ENCODE measurements at places on chromosomes 1 and 21.

DNA sequence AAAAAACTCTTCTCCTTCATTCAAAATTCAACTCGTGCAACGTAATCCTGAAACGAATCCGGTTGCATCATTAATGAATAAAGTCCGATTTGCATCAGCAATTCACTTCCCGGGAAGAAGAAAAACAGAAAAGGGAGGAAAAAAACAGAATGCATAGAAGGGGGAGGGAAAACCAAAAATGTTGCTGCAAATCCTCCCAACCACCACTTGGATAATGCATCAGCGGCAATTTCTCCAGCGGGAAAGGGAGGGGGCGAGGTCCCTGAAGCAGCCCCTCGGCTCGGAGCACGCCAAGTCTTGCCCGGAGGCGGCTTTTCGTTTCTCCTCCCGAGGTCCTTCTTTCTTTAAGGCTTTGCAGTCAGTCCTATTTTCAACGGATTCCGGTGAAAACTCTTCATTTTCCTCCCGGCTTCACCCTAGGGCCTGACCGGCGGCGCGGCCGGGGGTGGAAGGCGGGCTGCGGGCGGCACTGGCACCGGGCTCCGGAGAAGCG is 723 bp downstream of the CDC42BPA start:
- DNase-seq, result peak; percentile 39

GRCh38 chr1:81548918-81549587 is 251.7 kb upstream of the ADGRL2 start:
- DNase-seq, result no peak

- peak; percentile 79 for DNase-seq
These were observed 8.5 kb downstream of the FBXO2 start for GRCh38 chr1:11645670-11646265.

DNA sequence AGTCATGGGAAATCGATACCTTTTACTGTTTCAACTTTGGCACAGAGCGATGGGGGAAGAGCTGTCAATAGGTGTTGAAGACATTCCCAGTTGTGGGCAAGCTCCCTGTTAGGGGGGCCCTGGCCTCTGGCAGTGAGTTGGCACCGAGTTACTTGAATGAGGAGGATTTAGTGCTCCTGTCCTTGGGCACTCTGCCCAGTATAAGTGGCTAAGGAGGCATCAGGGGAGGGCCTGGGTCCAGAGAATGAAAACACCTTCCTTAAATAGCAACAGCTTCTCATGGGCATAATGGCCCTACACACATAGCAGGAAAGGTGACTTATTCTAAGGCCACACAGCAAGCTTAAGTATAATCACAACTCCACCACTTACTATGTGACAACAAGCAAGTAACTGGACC is 664.4 kb downstream of the PTPRU start:
- DNase-seq, result peak; percentile 67

- no peak for DNase-seq
These were observed 119.1 kb downstream of the PTPRU start for GRCh38 chr1:29355375-29355774.

GRCh38 chr1:167720965-167721616 is 691 bp upstream of the MPZL1 start:
- DNase-seq, result no peak

GRCh38 chr1:244047621-244048255 is 3.3 kb upstream of the ZBTB18 start:
- DNase-seq, result no peak

- DNase-seq, result no peak
These were observed 2129.8 kb downstream of the NCAM2 start for GRCh38 chr21:23127973-23128372.

DNA sequence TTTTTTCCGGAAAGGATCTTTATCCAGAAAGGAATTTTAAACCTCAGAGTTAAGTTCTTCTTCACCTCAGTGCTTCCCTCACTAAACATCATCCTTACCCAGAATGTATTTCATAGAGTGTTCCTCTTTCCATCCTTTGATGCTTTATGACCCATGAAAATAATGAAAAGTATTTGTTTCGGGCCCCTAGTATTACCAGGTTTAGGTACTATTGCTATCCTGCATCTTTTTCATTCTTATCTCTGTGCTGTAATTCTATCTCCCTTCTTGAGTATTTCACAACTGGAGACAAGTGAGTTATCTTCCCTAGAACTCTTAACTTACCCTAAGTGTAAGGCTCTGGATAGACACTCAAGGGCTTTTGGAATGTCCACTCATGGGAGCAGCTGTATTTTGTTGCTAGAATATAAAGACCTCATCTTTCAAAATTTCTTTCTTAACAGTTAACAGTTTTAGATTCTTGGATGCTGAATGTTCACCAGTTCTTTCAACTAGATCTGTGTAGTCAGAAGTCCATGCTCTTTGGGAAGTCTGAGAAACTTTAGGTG is 26.2 kb downstream of the UCK2 start:
- no peak for DNase-seq

DNA sequence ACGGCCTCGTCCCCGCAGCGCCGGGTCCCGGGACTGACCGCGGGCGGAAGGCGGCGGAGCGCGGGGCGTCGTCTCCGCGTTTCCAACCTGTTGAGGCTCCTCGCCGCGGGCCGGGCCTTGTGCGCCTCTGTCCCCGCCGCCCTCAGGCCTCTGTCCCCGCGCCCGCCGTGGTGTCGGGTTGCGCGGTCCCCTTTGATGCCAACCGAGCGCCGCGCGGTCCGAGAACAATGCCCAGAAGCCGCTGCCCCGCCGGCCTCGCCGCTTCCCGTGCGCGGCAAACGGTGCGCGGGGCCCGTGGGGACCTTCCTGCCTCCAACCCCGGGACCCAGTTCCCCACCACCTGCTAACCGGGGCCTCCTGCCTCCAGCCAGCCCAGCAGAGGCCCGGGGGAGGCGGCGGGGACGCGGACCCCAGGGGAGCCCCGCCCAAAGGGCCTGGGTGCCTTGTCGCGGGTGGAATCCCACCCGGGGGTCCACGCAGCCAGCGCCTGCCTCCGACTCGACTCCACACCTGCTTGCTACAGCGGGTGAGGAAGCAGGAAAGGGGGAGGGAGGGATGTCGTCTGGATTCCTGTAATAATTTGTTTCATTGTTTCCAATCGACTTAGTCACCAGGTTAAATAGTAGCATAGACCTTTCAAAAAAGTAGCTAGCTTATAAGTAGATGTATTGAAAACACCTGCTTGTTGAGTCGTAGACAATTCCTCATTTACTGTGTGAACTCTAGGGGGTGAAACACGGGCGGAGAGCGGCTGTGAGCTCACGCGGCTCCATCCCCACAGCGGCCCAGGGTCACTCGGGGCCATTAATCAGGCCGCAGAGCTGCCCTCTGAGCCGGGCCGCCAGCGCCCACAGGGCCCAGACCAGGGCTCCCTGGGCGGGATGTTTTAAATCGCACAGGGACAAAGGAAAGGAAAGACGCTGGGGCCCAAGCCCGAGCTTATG is 1.1 kb downstream of the COL18A1 start:
- DNase-seq, result peak; percentile 15

DNA sequence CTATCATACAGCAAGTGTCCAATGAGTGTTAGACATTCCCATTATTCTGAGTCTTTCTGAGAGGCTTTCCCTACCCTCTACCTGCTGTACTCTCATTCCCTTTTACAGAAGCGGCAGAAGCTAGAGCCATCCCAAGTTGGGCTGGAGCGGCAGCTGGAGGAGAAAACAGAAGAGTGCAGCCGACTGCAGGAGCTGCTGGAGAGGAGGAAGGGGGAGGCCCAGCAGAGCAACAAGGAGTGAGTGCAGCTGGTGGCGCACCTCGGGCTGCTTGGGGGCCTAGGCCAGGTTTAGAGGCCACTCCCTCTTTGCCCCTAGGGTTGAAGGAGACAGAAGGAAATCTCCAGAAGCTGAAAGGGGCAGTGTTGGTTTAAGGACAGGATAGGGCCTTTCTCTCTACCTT is 12.1 kb downstream of the CGN start:
- DNase-seq, result no peak

DNA sequence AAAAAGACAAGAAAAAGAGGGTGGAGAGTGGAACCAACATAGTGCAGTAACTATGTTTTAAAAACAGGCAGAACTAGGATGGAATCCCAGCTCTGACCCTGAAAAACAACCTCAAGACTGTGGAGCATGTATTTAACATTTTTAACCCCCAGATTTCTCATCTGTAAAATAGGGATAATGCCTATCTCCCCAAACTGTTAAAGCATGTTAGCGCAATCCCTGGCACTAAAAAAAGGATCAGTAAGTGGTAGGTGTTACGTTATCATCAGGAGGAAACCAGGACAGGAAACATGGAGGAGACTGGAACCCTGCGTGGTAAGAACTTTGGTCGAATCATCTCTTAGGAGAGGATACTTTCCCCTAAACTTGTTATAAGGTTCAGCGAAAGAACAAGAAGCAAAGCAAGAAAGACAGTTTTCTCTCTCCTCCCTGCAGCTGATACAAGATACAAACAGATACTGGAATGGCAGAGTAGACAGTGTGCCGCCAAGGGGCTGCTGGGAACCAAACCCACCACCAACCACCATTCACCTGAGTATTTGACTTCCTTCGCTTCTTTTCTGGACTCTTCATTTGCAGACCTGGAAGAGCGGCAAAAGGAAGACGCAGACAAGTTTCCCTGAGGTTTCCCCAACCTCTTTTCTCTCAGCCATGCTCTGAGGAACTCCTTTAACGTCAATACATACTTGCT is 991 bp downstream of the PYGO2 start:
- DNase-seq, result no peak

GRCh38 chr1:195748969-195749368 is 859.3 kb downstream of the KCNT2 start:
- no peak for DNase-seq

GRCh38 chr1:15684042-15684461 is at the start of gene PLEKHM2:
Gene PLEKHM2, plus strand, starts transcription at chr1:15684320. Its CDS starts 239 bp downstream, at chr1:15684559.
- peak; percentile 31 for DNase-seq

GRCh38 chr1:6302568-6302967 is 41.7 kb upstream of the GPR153 start:
- DNase-seq, result no peak

DNA sequence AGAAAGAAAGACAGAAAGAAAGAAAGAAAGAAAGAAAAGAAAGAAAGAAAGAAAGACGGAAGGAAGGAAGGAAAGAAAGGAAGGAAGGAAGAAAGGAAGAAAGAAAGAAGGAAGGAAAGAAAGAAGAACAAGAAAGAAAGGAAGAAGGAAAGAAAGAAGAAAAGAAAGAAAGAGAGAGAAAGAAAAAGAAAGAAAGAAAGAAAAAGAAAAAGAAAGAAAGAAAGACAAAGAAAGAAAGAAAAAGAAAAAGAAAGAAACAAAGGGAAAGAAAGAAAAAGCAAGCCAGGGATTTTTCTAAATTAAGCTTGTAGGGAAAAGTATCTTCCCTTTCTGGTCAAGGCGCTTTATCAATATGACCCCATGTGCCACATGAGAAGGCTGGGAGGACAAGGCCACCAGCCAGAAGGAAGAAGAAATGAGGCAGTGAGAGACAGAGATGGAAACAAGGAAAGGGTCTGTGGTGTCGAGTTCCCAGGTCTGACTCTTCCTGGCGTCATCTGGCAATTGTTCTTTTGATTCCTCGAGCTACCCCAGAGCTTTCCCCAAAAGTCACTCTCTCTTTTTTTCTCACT is 88.4 kb upstream of the LPGAT1 start:
- DNase-seq, result no peak

DNA sequence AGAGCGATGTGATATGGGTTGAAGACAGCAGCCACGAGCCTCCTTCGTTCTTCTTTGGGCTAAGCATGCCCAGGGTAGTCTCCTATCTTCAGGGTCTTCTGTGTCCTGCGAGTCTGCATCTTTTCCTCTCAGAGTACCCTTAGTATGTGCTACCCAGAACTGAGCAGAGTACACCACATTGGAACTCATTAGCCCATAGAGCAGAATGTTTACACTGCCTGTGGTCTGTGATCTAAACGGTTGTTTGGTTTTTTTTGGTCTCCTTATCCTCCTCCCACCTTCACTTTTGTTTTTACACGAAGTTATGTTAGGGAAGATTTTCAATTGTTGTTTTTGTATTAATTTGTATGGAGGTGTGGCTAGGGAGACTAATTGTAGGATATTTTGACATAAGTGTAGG is 126.4 kb downstream of the NEK7 start:
- no peak for DNase-seq

DNA sequence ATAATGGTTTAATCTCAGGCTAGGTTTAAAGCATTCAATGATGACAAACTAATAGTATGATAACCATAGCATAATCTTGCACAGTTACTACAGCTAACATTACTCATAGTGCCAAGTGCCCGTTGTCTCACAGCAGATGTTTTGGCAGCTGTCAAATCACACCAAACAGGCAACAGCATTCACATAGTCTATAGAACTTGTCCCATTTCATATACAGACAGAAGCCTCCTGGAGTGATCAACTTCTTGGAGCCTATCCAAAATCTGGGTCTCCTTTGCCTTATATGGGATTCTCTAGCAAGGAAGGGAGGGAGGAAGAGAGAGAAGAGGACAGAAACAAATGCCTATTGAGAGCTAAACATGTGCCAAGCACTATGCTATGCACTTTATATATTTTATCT is 250.6 kb upstream of the ZP4 start:
- DNase-seq, result no peak

Data from NCI-H1105 (cell line).